ENCODE measurements at places on chromosomes 6 and 20.

GRCh38 chr6:33717934-33718455, 6.5 kb upstream of the UQCC2 start:
- no peak overlapping the region for H3K27ac ChIP-seq
- DNase-seq: no peak
- H3K4me3 ChIP-seq: no peak overlapping the region
- no peaks in the 10 kb centered on the region for H3K27me3 ChIP-seq
- H3K36me3 ChIP-seq: no peaks in the 10 kb centered on the region
- H3K4me1 ChIP-seq: peaks cover 14% of the 10 kb centered on the region

DNA sequence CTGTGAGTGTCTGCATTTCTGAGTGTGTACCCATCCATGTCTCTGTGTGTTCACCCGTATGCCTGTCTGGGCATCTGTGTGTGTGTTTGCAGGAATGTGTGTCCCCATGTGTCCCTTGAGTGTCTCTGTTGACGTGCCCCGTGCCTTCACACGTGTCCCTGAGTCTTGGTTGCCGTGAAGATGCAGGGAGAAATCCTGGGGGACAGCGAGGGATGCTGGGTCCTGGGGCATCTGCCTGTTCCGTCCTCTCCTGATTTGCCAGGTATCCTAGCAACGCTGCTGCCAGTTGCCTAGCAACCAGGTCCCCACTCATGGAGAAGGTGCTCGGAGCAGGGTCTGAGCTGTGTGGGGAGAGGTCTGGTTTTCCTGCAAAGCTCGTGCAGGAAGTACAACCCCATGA, 6.0 kb upstream of the LKAAEAR1 start:
- H3K27ac ChIP-seq: no peak overlapping the region
- H3K27me3 ChIP-seq: no peaks in the 10 kb centered on the region
- DNase-seq: no peak
- H3K4me1 ChIP-seq: peaks cover 7% of the 10 kb centered on the region
- H3K4me3 ChIP-seq: no peak overlapping the region
- H3K36me3 ChIP-seq: no peaks in the 10 kb centered on the region

GRCh38 chr20:21804802-21805201, 99.3 kb downstream of the PAX1 start:
- H3K36me3 ChIP-seq: no peaks in the 10 kb centered on the region
- H3K4me3 ChIP-seq: no peak overlapping the region
- H3K27ac ChIP-seq: no peak overlapping the region
- no peaks in the 10 kb centered on the region for H3K4me1 ChIP-seq

- H3K27ac ChIP-seq: no peak overlapping the region
- no peaks in the 10 kb centered on the region for H3K4me1 ChIP-seq
- H3K4me3 ChIP-seq: no peak overlapping the region
- no peaks in the 10 kb centered on the region for H3K36me3 ChIP-seq
- no peaks in the 10 kb centered on the region for H3K27me3 ChIP-seq
Observed at GRCh38 chr6:101961357-101961756, 567.8 kb downstream of the GRIK2 start.

DNA sequence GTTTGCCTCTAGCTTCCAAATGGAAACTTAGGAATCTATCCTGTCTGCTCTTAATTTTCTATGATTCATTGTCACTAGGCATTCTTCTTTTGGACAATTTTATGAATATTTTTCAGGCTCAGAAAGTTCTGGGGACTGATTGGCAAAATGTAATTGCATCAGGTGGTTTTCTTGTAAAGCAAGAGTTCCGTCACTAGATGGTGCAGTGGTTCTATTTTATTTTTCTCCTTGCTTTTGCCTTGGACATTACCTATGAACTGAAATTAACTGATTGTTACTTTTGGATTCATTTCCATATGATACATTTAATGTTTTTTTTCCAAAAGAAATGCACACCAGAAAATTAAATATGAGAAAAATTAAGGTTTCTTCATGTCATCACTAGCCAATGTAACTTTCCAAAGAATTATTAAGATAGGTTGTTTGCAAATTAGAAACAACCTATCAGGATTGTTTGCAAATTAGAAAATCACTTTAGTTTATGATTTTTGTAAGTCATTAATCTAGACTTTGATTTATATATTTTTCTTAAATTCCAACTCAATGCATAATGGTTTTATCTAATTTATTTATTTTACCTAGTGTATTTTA, 48.0 kb downstream of the TMEM170B start:
- DNase-seq: peak; percentile 60
- H3K36me3 ChIP-seq: no peaks in the 10 kb centered on the region
- H3K27ac ChIP-seq: peak overlapping the region; percentile 59
- no peaks in the 10 kb centered on the region for H3K27me3 ChIP-seq
- peaks cover 46% of the 10 kb centered on the region for H3K4me1 ChIP-seq

GRCh38 chr20:17615645-17616479, 46.0 kb downstream of the DSTN start:
- peak; percentile 38 for DNase-seq
- 0 out of 2 replicates have a peak, but pooled peaks cover 6% of the 10 kb centered on the region for H3K4me1 ChIP-seq
- H3K27ac ChIP-seq: no peak overlapping the region
- H3K4me3 ChIP-seq: no peak overlapping the region

GRCh38 chr6:160088069-160088783, 33.4 kb upstream of the SLC22A1 start:
- H3K27ac ChIP-seq: no peak overlapping the region
- H3K4me1 ChIP-seq: no peaks in the 10 kb centered on the region

GRCh38 chr20:4573564-4574355, 147.9 kb upstream of the PRND start:
- H3K36me3 ChIP-seq: no peaks in the 10 kb centered on the region
- H3K4me1 ChIP-seq: no peaks in the 10 kb centered on the region
- H3K27me3 ChIP-seq: no peaks in the 10 kb centered on the region
- no peak overlapping the region for H3K4me3 ChIP-seq
- DNase-seq: no peak

DNA sequence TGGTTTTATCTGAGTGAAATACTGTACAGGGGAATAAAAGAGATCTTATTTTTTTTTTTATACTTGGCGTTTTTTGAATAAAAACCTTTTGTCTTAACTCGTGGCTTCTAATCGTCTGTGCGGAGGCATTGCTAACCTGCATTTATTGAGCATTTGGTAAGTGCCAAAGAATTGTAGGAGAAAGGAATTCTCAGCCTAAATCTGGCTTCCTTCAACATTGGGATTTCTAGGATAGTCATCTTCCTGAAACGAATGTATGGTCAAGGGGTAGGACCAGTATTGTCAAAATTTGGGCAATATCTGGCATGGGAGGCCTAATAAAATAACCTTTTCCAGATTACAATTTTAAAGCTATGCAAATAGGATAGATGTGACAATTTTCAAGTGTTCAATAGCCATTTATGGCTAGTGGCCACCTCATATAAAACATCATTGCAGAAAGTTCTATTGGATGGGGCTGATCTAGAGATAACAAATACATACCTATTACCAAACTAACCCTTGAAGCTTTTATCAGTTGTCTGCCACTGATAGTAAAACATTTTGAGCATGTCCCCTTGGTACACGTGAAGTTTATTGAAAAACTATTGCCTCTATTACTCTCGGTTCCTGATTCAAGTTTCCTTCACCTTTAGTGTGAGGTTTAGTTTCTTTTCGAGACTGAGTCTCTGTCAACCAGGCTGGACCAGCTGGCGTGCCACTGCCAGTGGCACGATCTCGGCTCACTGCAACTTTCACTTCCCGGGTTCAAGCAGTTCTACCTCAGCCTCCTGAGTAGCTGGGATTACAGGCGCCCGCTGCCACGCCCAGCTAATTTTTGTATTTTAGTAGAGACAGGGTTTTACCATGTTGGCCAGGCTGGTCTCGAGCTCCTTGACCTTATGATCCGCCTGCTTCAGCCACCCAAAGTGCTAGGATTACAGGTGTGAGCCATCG, 5.6 kb downstream of the PIM1 start:
- no peak for DNase-seq
- peaks cover 6% of the 10 kb centered on the region for H3K36me3 ChIP-seq
- H3K27me3 ChIP-seq: no peaks in the 10 kb centered on the region
- no peak overlapping the region for H3K27ac ChIP-seq
- H3K4me1 ChIP-seq: no peaks in the 10 kb centered on the region
- H3K4me3 ChIP-seq: no peak overlapping the region

- no peaks in the 10 kb centered on the region for H3K36me3 ChIP-seq
- no peak overlapping the region for H3K4me3 ChIP-seq
- H3K4me1 ChIP-seq: no peaks in the 10 kb centered on the region
- no peak for DNase-seq
Observed at GRCh38 chr6:44332585-44332984, 9.9 kb upstream of the SPATS1 start.

- no peak for DNase-seq
- no peaks in the 10 kb centered on the region for H3K36me3 ChIP-seq
- no peak overlapping the region for H3K27ac ChIP-seq
- H3K27me3 ChIP-seq: no peaks in the 10 kb centered on the region
Observed at GRCh38 chr6:155259897-155260296, 3.9 kb upstream of the CLDN20 start.

GRCh38 chr20:52497731-52498130, 306.2 kb upstream of the ZFP64 start:
- no peak overlapping the region for H3K27ac ChIP-seq
- H3K27me3 ChIP-seq: no peaks in the 10 kb centered on the region
- no peaks in the 10 kb centered on the region for H3K4me1 ChIP-seq
- DNase-seq: no peak
- H3K4me3 ChIP-seq: no peak overlapping the region

GRCh38 chr6:40928307-40928706, 110.7 kb downstream of the UNC5CL start:
- no peaks in the 10 kb centered on the region for H3K27me3 ChIP-seq
- H3K36me3 ChIP-seq: no peaks in the 10 kb centered on the region
- no peak overlapping the region for H3K4me3 ChIP-seq
- DNase-seq: no peak
- H3K4me1 ChIP-seq: peaks cover 8% of the 10 kb centered on the region

GRCh38 chr6:36929607-36930006, 24.9 kb upstream of the PI16 start:
- H3K4me3 ChIP-seq: no peak overlapping the region
- no peaks in the 10 kb centered on the region for H3K27me3 ChIP-seq
- no peak overlapping the region for H3K27ac ChIP-seq

GRCh38 chr20:50580016-50580747, 70.0 kb downstream of the PTPN1 start:
- H3K27ac ChIP-seq: no peak overlapping the region
- no peaks in the 10 kb centered on the region for H3K4me1 ChIP-seq
- peaks cover 4% of the 10 kb centered on the region for H3K36me3 ChIP-seq
- peak; percentile 91 for DNase-seq

DNA sequence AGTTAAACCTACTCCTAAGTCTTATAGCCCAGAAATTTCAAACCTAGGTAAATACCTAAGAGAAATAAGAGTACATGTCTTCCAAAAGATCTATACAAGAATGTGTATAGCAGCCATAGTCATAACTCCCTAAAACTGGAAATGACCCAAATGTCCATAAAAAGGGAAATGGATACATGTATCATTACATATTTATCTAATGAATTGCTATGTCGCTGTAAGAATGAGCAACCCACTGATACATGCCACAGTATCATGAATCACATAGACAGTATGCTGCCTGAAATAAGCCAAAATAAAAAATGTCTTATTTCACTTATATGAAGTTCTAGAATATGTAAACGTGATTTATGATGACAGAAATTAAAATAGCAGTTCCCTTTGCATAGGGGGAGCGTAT, 679.5 kb downstream of the MAFB start:
- no peaks in the 10 kb centered on the region for H3K4me1 ChIP-seq
- no peak for DNase-seq
- no peaks in the 10 kb centered on the region for H3K27me3 ChIP-seq
- no peak overlapping the region for H3K4me3 ChIP-seq
- no peaks in the 10 kb centered on the region for H3K36me3 ChIP-seq
- H3K27ac ChIP-seq: no peak overlapping the region

- no peak overlapping the region for H3K4me3 ChIP-seq
- no peaks in the 10 kb centered on the region for H3K4me1 ChIP-seq
- H3K27ac ChIP-seq: no peak overlapping the region
- H3K36me3 ChIP-seq: no peaks in the 10 kb centered on the region
- no peaks in the 10 kb centered on the region for H3K27me3 ChIP-seq
Observed at GRCh38 chr20:237929-238328, 10.9 kb downstream of the DEFB129 start.

DNA sequence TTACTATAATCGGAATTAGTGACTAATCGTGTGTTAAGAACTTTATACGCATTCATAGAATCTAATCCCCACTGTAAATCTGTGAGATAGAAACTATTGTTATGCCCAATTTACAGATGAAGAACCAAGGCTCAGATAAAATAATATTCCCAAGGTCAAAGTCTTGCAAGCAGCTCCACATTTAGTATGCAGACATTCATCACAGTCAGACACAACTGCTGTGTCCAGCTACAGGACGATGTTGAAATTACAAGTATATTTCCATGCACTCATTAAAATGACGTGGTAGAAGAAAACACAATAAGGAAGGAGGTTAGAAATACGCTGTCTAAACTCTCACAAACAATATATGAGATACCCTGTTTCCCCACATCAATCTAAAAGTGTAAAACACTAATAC, 82.5 kb downstream of the PREX1 start:
- no peaks in the 10 kb centered on the region for H3K36me3 ChIP-seq
- H3K27me3 ChIP-seq: no peaks in the 10 kb centered on the region
- H3K4me3 ChIP-seq: no peak overlapping the region
- no peak for DNase-seq

DNA sequence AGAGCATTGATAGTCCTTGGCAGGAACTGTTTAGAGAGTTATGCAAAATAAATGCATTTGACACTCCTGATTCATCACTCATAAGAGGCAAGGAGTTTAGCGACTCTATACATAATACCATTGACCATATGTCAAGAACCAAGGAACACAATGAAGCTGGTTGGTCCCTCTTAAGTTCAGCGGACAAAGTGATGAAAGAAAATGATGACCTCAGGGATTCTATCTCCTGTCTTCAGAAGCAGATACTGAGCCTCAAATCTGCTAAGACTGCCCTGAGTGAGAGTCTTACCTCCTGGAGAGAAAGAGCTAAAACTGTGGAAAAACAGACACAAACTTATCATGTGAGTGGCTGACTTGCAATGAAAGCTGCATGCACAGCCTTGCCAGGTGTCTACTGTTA, 9.5 kb upstream of the NKAIN2 start:
- DNase-seq: no peak
- H3K36me3 ChIP-seq: no peaks in the 10 kb centered on the region

DNA sequence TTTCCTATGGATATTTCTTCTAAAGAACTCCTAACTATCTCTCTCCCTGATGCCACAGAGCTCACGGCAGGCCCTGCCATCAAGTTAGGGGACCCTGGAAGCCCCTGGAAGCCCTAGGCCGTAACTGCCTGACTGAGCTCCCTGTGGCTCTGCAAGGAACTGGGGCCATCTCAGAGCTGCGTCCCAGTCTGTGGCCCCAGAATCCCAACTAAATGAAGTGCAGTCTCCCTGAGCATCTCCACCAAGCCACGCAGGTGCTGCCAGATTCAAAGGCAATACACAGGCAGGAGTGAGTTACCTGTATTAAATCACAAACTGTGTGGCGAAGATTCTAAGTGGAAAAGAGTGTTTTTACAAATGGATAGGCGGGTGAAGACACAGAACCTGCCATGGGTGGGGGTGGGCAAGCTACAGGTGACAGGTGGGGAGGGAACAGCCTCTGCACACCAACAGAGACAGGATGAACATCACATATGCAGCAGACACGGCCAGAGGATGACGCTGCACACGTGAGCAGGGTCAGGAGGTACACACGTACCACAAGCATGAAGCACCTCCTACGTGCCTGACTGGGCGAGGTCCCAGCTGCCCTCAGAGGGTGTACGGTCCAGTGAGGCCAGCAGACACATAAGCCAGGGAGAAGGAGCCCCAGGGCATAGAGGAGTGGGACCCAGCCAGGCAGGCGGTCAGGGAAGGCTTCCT, 358.5 kb downstream of the ZFAND3 start:
- no peaks in the 10 kb centered on the region for H3K4me1 ChIP-seq
- H3K27ac ChIP-seq: no peak overlapping the region
- H3K4me3 ChIP-seq: no peak overlapping the region
- H3K27me3 ChIP-seq: no peaks in the 10 kb centered on the region

GRCh38 chr6:80356545-80356944, 250.1 kb downstream of the BCKDHB start:
- no peak overlapping the region for H3K4me3 ChIP-seq
- no peaks in the 10 kb centered on the region for H3K4me1 ChIP-seq
- H3K27ac ChIP-seq: no peak overlapping the region
- no peaks in the 10 kb centered on the region for H3K27me3 ChIP-seq
